Pancreas (tissue), 10 donors: ENCODE measurements at places on chromosomes 6 and 20. TPM values are rescaled to one million over a fixed set of nuclear protein-coding genes. Genes with fewer than 3 reads are reported as not detected.

GRCh38 chr6:90118069-90118468, 178.6 kb downstream of the BACH2 start:
- no peak for DNase-seq

GRCh38 chr6:75204959-75205775, 686 bp downstream of the COL12A1 start:
- no peak for DNase-seq

- no peak for DNase-seq
These were observed 166.5 kb downstream of the TSHZ2 start for GRCh38 chr20:53138454-53139262.

- no peak for DNase-seq
These were observed 139.7 kb upstream of the PTPRK start for GRCh38 chr6:128659878-128660622.

GRCh38 chr20:15379681-15380296, 1042.4 kb upstream of the FLRT3 start:
- DNase-seq: no peak

- no peak for DNase-seq
These were observed 99.4 kb upstream of the NHSL1 start for GRCh38 chr6:138598562-138599173.

DNA sequence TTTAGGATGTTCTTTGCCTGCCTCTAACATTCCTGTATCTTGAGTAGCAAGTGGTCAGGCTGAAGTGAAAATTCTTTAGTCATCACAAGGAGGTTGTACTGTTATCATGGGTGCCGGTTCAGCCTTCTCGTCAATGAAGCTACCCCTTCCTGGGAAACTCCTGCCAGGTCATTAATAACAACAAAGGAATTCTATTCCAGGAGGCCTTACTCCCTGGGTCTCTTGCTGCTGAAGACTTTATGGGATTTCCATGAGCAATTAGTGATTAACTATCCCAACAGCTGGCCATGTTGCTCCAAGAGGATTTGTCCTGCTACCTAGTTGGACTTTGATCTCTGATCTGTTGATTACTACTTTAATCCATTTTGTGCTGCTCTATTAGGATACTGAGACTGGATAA, 62.7 kb upstream of the ELOVL5 start:
- DNase-seq: no peak

The RGS17 gene
- total RNA-seq: 2.5 TPM

The RHAG gene
- total RNA-seq: not detected

The SLC22A3 gene
- total RNA-seq: 0.43 TPM
